ENCODE measurements at places on chromosomes 1 and 21. TPM values are rescaled to one million over a fixed set of nuclear protein-coding genes. Genes with fewer than 3 reads are reported as not detected.

Gene ELAPOR1
- 0.22 TPM for total RNA-seq

Gene OLFML3
- 238 TPM for total RNA-seq

Gene S100A6
- total RNA-seq, result 608 TPM

Gene SSBP3
- 13.8 TPM for total RNA-seq

Gene CLIC6
- total RNA-seq, result not detected

Gene C1QA
- not detected for total RNA-seq

Gene CLCA1
- total RNA-seq, result 0.22 TPM

Gene ST6GALNAC5
- total RNA-seq, result 7.3 TPM

Gene DIO1
- total RNA-seq, result not detected

Gene PGD
- 154 TPM for total RNA-seq

Gene TRPM2
- 0.29 TPM for total RNA-seq

Gene OR2L2
- total RNA-seq, result not detected

Gene CRYBG2
- under 0.01 TPM for total RNA-seq

Gene UBE2U
- 0.29 TPM for total RNA-seq

Gene ALX3
- not detected for total RNA-seq
